ENCODE measurements at places on chromosomes 13 and 19.
A peak's percentile ranks its signal among the peaks of the same experiment; 100 is the strongest.

DNA sequence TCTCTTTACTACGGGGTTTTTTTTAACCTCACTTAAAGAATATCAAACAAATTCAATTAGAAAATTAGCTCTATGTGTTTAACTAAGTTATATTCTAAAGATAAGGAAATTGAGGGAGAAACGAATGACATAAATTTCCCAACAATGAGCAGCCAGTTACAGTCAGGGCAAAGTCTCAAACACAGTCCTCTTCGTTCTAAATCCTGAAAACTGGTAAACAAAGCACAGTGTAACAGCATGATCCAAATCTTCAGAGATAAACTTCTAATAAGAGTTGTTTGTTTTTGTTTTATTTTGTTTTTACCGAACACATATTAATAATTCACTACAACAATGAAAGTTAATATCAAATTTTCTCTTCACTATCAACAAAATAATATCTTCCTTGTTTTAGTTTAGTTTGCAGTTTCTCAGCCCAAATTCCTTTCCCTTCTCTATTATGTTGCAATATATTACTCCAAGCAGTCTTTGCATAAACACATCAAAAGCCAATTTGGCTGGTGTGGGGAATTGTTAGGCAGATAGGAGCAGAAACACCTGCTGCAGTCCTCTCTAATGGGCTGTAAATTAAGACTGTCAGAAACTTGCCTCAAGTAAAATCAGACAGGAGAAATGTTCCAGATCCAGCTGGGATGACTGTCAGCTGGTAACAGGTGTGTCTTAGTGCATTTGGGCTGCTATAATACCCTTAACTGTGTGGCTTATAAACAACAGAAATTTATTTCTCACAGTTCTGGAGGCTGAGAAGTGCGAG lies 106.5 kb upstream of the SGCG start:
- no peak for DNase-seq

DNA sequence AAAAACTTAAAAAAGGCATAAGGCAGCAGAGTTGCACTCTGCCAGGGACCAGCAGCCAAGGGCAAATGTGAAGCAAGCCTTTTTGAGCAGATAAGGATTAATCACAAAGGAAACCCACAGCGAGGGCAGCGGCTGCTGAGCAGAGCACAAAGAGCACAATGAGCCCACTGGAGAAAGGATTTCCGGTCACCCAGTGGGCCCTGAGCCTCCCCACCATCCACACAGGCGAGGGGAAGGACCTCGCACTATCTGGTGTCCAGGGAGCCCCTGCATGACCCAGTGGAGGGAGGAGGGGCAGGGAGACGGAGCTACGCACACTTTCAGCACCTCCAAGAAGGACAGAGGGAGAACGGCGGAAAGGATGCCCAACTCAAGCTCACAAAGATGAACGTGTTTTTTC lies 40.0 kb downstream of the COL4A1 start:
- DNase-seq: no peak

DNA sequence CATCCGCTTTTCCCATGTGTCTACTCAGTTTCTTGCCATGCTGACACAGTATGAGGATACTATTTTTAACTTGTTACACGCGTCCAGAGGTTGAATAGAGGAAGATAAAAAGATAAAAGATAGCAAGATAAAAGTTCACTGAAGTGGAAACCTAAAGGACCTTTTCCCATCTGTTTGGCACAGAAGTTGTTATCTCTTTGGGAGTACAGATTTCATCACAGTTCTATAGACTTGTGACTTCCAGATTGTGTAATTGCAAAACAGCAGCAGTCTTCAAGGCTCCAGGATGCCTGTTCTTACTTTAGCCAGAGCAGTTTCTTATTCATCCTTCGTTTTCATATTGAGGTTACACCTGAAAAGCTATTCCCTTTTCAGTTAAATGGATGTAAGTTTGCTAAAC lies 369.2 kb downstream of the GPC5 start:
- DNase-seq: no peak

- peak; percentile 14 for DNase-seq
Measured at GRCh38 chr13:32585550-32586079, 637 bp upstream of the PDS5B start.

DNA sequence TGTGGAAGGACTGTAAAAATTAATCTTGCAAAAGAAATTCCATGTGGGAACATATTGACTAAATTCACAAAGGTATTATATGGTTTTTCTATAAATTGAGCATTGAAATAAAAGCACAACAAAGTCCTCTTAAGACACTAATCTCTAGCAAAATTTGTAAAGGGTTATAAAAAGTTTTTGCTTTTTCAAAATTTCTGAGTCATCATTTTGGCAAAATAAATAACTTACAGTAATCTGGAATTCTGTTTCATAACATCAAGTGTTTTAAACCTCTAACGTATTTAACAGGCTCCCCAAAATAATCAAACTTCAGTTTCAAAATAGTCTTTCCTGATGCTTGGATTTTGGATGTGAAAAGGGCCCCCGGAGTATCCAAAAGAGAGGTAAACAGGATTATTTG lies 26.0 kb downstream of the MED4 start:
- no peak for DNase-seq
